ENCODE measurements at places on chromosomes 11 and 22.

GRCh38 chr11:105960252-105961245 is 61.5 kb downstream of the MSANTD4 start:
- DNase-seq, result no peak

DNA sequence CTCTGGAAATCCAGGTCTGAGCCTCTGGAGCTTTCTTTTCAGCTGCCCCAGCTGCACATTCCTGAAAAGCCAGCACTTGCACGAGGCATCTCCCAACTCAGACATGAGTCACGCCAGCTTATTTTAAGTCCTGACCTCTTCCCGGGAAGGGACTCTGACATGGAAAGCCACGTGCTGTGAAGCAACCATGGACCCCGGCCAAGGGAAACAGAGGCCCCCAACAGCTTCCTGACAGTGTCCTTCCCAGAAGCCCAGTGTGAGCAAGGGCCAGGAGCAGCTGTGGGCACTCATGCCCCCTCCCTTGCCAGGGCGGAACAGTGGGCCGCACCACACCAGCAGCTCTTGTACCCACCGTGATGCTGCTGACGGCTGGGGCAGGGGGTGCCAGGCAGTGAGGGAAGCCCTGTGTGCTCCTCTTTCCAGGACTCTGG is 118.8 kb upstream of the CADM1 start:
- peak; percentile 43 for DNase-seq

GRCh38 chr11:76410851-76411357 is 29.8 kb downstream of the GVQW3 start:
- DNase-seq, result no peak

- DNase-seq, result peak; percentile 29
These were observed 25.9 kb upstream of the KCNJ11 start for GRCh38 chr11:17414317-17414737.

- DNase-seq, result no peak
These were observed 12.2 kb downstream of the PHLDB1 start for GRCh38 chr11:118619444-118620197.

- no peak for DNase-seq
These were observed 7.6 kb upstream of the SERPINH1 start for GRCh38 chr11:75554258-75555022.

- DNase-seq, result peak; percentile 45
These were observed 75.7 kb downstream of the PISD start for GRCh38 chr22:31586137-31586920.

GRCh38 chr11:29343465-29344333 is 673.1 kb downstream of the KCNA4 start:
- peak; percentile 59 for DNase-seq

DNA sequence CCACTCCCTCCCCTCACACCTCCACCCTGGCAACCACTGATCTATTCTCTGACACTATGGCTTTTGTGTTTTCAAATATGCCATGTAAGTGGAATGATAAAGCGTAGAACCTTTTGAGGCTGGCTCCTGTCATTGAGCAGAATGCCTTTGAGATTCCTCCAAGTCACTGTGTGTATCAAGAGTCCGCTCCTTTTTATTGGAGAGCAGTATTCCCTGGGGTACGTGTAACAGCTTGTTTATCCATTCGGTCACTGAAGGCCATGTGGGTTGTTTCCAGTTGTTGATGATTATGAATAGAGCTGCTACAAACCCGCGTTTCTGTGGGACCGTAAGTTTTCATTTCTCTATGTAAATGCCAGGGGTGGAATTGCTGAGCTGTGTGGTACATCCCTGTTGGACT is 10.3 kb downstream of the TP53I11 start:
- no peak for DNase-seq

- no peak for DNase-seq
These were observed 100.6 kb downstream of the CD44 start for GRCh38 chr11:35239471-35240075.

GRCh38 chr11:2256951-2257700 is 13.3 kb downstream of the ASCL2 start:
- no peak for DNase-seq

- DNase-seq, result no peak
These were observed 1046.1 kb downstream of the DLG2 start for GRCh38 chr11:84581083-84581482.

DNA sequence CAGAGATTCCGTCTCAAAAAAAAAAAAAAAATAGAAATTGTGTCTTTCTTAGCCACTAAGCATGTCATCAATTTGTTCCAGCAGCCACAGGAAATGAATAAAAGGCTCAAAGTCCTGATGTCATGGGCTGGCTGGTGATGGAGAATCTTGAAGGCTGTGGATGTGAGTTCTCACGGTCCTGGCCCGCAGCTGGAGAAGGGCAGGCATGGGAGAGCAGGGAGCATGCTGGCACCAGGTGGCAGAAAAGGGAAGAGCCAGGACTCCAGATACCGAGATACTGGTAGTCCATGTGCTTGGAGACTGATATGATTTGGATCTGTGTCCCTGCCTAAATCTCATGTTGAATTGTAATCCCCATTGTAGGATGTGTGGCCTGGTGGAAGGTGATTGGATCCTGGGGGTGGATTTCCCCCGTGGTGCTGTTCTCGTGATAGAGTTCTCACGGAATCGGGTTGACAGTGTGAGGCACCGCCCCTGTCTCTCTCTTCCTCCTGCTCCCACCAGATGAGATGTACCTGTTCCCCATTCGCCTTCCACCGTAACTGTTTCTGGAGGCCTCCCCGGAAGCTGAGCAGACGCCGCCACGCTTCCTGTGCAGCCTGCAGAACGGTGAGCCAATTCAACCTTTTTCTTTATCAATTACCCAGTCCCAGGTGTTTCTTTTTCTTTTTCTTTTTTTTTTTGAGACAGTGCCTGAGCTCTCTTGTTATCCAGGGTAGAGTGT is 18.1 kb downstream of the MRGPRD start:
- DNase-seq, result no peak

Measured in small intestine (tissue), 16 donors.